ENCODE measurements at places on chromosomes 5 and 9.

DNA sequence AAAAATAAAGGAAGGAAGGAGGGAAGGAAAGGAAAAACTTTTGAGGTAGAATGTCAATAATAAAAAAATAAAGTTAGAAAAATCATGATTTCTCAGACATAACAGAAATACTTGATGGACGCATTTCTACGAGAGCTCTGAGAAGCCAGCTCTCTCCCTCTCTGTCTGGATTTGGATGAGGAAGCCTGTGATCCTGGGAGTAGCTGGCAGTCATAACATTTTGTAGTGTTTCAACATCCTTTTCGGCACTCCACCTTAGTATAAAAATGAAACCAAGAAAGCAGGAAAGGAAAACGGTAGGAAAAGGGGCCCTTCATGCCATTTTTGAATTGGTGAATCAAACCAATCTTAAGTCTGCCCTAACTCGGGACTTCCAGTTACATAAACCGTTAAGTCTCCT, 321.3 kb downstream of the EPB41L4A start:
- no peak for DNase-seq

GRCh38 chr9:81575956-81576355, 113.4 kb downstream of the TLE1 start:
- no peak for DNase-seq

DNA sequence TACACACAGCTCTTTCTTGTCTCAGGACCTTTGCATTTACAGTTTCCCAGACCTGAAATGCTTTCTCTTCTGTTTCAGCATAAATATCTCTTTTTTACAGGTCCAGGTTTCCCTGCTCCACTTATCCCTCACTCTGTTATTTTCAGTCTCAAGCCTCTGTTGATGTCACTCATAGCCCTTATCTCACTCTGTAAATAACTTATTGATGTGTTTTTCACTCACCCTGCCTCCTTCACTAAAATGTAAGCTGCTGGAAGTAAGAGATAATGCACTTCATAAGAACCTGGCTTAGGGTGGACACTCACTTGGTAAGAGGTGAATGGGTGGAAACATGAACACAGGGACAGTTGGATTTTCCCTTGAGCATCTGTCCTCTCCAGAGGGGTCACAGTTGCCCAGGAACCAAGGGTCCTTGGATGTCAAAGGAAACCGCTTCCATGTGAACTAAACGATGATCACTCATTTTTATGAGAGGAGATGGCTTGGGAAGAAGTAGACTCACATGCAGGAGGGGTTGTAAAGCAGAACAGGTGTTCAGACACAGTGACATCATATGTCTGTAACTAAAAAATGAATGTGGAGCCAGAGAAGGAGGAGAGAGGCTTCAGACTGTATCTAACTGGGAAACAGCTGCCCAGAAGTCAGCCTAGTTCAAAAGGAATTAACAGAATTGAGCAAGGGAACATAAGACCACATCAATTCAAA, 5.5 kb upstream of the HTR4 start:
- no peak for DNase-seq

DNA sequence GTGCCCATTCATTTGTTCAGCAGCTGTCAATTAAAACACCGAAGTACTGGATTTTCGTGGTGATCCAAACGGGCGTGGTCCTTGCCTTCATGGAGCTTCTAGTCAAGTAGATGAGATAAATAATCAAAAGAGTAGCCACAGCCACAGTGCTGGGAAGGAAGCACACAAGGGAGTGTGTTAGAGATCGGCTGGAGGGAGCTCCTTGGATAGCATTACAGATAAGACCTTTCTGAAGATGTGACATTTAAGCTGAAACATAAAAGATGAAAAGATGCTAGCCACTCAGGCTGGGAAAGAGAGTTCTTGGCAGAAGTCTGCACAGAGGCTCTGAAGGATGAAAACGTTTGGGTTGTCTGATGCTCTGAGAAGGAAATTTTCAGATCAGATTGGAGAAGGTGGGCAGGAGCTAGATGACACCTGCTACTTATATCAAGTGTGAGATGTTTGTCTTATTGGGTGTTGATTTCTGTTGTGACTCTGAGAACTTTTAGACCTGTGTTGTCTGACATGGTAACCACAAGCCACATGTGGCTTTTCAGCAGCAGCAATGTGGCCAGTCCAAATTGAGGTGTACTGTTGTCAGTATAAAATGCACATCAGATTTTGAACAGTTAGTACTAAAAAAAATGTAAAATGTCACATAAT, 123.9 kb downstream of the TLE4 start:
- no peak for DNase-seq

- no peak for DNase-seq
Observed at GRCh38 chr5:67123819-67124218, 72.8 kb downstream of the CD180 start.

DNA sequence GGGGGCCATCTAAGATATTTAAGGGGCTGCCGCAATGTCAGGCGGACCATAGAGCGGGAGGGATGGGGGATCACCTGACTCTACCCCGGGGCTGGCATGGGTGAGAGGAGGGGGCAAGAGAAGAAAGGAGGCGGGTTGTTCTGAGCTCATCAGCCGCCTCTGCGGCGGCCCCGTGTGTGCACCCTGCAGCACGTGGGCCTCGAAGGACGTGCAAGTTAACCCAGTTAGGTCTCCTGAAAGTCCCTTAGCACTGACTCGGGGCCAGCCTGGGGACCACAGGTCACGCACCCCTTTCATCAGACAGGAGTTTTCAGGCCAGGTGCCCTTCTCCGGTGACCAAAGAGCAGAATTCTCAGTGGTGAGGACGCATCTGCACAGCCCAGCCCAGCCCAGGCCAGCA, 58.0 kb downstream of the UBE2QL1 start:
- DNase-seq, result no peak

- no peak for DNase-seq
Observed at GRCh38 chr9:85742597-85742936, 813 bp upstream of the AGTPBP1 start.

DNA sequence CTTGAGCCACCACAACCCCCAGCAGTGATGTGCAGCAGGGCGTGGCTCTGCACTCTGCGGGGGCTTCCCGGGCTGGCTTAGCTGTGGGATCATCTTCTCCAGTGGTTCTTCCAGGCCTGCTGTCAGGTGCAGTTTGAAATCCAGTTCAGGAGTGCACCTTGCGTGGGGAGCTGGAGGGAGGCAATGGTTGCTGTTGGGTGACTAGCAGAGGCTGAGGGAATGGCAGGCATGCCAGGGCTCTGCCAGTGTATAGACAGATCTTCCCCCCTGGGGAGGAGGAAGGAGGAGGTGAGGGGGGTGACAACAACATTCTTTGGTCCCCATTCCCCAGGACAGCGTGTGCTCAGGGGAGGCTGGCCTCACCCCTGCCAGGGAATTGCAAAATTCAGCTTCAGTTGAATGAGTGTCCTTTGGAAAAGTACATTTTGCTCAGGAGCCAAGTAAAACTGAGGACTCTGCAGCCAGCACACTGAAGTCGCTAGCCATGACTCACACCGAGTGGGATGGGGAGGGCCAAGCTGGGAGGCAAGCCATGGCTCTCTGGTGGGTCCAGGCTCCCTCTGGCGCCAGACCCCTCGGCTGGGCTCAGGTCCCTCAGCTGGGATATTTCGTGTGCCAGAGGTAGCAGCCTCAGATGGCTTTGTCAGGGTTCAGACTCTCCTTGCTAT, 35.0 kb downstream of the ERGIC1 start:
- no peak for DNase-seq

- no peak for DNase-seq
Observed at GRCh38 chr5:96149546-96149945, 187.9 kb upstream of the ELL2 start.

GRCh38 chr5:59528202-59528862, 365.2 kb downstream of the PDE4D start:
- DNase-seq, result no peak
